ENCODE measurements at places on chromosomes 13 and 19.

- H3K36me3 ChIP-seq: no peaks in the 10 kb centered on the region
- DNase-seq: no peak
- H3K4me3 ChIP-seq: no peak overlapping the region
- H3K27me3 ChIP-seq: peaks cover 84% of the 10 kb centered on the region
Measured at GRCh38 chr19:47026889-47027288, 7.3 kb downstream of the NPAS1 start.

GRCh38 chr13:111472559-111473460 lies 152.4 kb downstream of the TEX29 start:
- H3K4me3 ChIP-seq: no peak overlapping the region
- no peaks in the 10 kb centered on the region for H3K36me3 ChIP-seq
- no peaks in the 10 kb centered on the region for H3K4me1 ChIP-seq
- H3K27me3 ChIP-seq: peaks cover 5% of the 10 kb centered on the region
- no peak for DNase-seq

- H3K27ac ChIP-seq: no peak overlapping the region
- no peaks in the 10 kb centered on the region for H3K4me1 ChIP-seq
- H3K36me3 ChIP-seq: no peaks in the 10 kb centered on the region
- DNase-seq: no peak
Measured at GRCh38 chr13:91459485-91459884, 61.1 kb downstream of the GPC5 start.

- no peak for DNase-seq
- no peaks in the 10 kb centered on the region for H3K27me3 ChIP-seq
- H3K4me1 ChIP-seq: no peaks in the 10 kb centered on the region
- no peak overlapping the region for H3K27ac ChIP-seq
Measured at GRCh38 chr13:89748716-89749115, 1598.8 kb upstream of the MIR17HG start.

DNA sequence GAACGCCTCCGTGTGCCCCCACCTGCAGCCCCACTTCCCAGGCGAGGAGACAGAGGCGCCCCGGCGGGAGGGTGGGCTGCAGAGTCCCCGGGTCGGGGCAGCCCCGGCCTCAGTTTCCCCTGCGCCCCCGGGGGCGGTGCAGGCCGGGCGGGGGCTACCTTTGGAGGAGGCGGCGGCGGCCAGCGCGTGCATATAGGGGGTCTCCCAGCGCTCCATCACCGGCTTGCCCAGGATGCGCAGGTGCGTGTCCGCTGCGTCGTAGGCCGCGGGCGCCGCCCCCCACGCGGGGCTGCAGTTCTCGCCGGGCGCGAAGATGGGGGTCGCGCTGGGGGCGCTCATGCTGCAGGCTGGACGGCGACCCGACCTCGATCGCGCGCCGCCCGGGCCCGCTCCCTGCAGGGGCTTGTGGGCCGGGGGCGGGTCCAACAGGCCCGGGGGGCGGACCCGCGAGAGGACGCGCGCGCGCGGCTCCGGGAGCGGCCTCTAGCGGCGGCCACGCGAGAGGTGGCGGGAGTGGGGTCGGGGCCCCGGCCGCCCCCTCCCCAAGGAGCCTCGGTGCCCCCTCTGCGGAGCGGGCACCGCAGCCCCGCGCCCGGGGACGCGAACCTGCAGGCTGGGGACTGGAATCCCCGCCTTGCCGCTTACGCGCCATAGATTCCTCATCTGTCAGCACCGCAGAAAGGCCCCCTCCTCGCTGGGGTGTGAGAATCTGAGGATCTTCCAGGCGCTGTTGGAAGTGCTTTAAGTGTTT lies at the start of gene GAMT:
Gene GAMT (minus strand): TSS at position 405 of the 751 bp plus-strand sequence. CDS start 66 bp downstream, at position 339.
- peaks cover 12% of the 10 kb centered on the region for H3K27me3 ChIP-seq
- H3K27ac ChIP-seq: no peak within 1 kb of the TSS
- H3K4me3 ChIP-seq: peak within 1 kb of the TSS; percentile 73
- peaks cover 10% of the 10 kb centered on the region for H3K4me1 ChIP-seq
- DNase-seq: peak; percentile 63

DNA sequence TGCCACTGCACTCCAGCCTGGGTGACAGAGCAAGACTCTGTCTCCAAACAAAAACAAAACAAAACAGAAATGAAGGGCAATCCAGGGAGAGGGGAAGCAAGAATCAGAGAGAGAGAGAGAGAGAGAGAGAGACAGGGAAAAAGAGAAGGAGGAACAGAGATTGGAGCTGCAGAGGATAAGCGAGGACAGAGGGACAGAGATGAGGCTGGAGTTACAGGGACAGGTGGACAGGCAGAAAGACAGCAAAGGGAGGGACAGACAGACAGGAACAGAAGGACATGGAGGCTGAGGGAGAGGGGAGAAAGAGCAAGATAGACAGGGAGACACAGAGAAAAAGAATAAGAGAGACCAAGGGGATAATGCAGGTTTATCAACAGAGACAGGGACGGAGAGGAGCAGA lies 1.3 kb upstream of the CRX start:
- H3K36me3 ChIP-seq: no peaks in the 10 kb centered on the region
- no peak overlapping the region for H3K27ac ChIP-seq
- H3K4me1 ChIP-seq: no peaks in the 10 kb centered on the region
- no peak overlapping the region for H3K4me3 ChIP-seq

DNA sequence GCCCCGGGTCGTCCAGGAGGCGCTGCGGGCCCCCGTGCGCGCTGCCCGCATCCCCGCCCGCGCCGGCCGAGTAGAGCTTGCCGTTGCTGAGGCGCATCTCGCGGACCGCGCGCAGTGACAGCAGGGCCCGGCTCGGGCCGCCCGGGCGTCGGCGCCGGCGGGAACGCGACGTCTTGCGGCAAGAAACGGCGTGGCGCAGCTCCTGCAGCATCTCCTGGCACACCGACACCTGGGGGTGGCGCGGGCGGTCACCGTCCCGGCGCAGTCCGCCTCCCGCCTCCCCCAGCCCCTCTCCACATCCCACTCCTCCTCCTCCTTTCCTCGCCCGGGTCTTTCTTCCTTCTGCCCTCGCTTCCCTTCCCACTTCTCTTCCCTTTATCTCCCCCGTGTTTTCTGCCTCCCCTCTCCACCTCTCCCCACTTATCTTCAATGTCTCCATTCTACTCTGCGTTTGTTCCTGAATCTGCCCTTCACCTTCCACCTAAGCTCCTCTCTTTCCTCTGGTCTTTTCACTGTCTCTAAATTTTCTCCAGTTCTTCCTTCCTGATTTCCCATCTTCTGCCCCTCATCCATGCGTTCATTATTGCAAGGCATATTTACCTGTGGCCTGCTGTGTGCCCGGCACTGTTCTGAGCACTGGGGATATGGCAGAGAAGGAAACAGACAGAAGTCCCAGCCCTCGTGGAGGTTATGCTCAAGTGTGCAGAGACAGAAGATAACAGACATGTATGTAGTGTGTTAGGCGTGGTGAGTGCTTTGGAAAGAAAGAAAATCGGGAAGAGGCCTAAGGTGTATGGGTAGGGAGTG lies 5.2 kb upstream of the ATP1A3 start:
- peaks cover 73% of the 10 kb centered on the region for H3K27me3 ChIP-seq
- peaks cover 12% of the 10 kb centered on the region for H3K4me1 ChIP-seq
- no peak overlapping the region for H3K27ac ChIP-seq
- no peaks in the 10 kb centered on the region for H3K36me3 ChIP-seq
- peak; percentile 22 for DNase-seq

GRCh38 chr19:54248016-54248601 lies 5.5 kb upstream of the LILRA6 start:
- peaks cover 14% of the 10 kb centered on the region for H3K27me3 ChIP-seq
- H3K4me1 ChIP-seq: peaks cover 9% of the 10 kb centered on the region
- no peaks in the 10 kb centered on the region for H3K36me3 ChIP-seq
- H3K27ac ChIP-seq: no peak overlapping the region
- peak; percentile 33 for DNase-seq

DNA sequence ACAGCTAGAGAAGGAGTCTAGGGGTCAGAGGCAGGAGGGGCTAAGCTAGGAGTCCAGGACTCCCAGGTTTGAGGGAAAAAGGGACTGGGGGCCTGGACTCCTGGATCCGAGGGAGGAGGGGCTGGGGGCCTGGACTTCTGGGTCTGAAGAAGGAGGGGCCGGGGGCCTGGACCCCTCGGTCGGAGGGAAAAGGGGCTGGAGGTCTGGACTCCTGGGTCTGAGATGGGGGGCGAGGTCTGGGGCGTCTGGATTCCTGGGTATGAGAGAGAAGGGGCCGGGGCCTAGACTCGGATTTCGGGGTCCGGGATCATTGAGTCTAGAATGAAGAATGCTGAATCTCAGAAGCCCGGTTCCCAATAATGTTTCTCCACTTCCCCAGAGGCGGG lies 18.5 kb downstream of the BRSK1 start:
- peaks cover 5% of the 10 kb centered on the region for H3K36me3 ChIP-seq
- H3K27ac ChIP-seq: peak overlapping the region; percentile 87
- DNase-seq: no peak
- peak overlapping the region; percentile 82 for H3K4me3 ChIP-seq
- no peaks in the 10 kb centered on the region for H3K27me3 ChIP-seq

DNA sequence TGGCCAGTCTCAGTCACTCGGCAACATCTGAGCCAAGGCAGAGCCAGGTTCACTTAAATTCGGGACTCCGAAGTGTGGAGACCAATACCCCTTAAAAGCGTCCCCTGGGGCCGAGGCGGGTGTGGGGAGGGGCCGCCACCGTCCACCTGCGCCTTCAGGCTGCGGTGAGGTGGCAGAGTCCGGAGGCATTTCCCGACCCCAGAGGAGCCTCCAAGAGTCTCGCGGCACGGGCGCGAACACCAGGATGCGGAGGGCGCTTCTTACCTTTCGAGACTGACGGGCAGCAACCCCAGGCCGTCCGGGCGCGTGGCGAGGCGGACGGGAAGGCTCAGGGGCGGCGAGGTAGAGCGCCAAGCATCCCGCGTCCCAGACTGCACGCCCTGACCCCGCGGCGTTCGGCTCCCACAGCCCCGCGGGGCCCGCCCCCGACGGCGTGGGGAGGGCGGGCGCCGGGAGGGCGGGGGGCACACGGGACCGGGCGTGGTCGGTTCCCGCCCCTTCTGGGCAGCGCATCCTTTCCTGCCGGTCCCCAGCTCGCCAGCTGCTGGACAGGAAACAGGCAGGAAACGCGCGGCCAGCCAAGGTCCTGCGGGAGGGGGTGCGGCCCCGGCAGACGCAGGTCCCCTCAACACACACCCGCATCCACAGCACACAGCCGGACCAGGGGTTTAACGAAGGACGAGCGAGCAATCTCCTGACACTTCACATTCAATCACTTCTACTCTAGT lies at the start of gene THSD1:
Gene THSD1 (minus strand): TSS at position 406 of the 728 bp plus-strand sequence. CDS start 3,572 bp downstream, outside the sequence.
- H3K27me3 ChIP-seq: peaks cover 20% of the 10 kb centered on the region
- no peaks in the 10 kb centered on the region for H3K36me3 ChIP-seq
- peaks cover 18% of the 10 kb centered on the region for H3K4me1 ChIP-seq

- peaks cover 16% of the 10 kb centered on the region for H3K4me1 ChIP-seq
- peaks cover 4% of the 10 kb centered on the region for H3K36me3 ChIP-seq
- no peaks in the 10 kb centered on the region for H3K27me3 ChIP-seq
Measured at GRCh38 chr19:15402411-15403150, 16.2 kb downstream of the AKAP8L start.

DNA sequence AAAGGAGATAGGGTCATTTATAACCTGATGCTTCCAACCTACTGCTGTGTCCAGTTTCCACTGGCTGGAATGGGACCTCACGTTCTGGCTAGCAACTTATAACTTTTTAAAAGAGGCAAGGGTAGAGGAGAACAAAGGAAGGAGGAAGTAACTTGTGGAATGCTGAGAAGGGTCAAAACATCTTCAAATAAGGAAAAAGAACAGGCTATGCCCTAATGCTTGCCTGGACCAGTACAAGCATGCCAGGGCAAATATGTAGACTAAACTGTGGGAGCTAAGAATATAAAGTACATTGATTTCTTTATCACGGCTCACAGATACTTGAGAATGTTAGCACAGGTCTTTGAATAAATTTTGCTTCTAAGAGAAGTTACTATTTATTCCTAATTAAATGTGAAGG lies 1.5 kb upstream of the ZNF561 start:
- no peaks in the 10 kb centered on the region for H3K27me3 ChIP-seq
- peaks cover 32% of the 10 kb centered on the region for H3K36me3 ChIP-seq
- H3K27ac ChIP-seq: no peak overlapping the region
- DNase-seq: no peak
- peaks cover 18% of the 10 kb centered on the region for H3K4me1 ChIP-seq

- no peak overlapping the region for H3K4me3 ChIP-seq
- H3K36me3 ChIP-seq: no peaks in the 10 kb centered on the region
- H3K27me3 ChIP-seq: no peaks in the 10 kb centered on the region
- DNase-seq: no peak
- no peaks in the 10 kb centered on the region for H3K4me1 ChIP-seq
Measured at GRCh38 chr13:82947191-82947621, 935.1 kb downstream of the SLITRK1 start.

DNA sequence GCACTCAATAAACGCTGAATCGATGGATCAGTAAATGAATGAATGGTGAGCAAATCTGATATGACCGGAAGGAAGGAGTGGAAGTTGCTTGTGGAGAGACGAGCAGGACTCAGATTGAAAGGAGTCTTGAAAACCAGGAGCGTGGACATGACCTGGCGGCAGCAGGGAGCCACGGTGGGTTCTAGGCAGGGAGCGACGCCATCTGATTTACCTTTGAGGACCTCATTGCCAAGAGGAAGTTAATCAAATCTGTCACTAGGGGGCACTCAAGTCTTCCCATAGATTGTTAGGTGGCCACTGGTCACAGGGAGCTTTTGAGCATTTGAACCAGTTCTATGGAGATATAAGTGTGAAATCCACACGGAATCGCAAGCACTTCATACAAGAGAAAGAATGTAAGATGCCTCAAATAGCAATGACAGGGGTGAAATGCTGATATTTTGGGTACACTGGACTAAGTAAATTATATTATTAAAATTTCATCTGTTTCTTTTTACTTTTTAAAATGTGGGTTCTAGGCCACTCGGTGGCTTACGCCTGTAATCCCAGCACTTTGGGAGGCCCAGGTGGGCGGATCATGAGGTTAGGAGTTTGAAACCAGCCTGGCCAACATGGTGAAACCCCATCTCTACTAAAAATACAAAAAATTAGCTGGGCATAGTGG lies 9.2 kb upstream of the FBN3 start:
- peak; percentile 22 for DNase-seq
- peaks cover 3% of the 10 kb centered on the region for H3K4me1 ChIP-seq
- peaks cover 29% of the 10 kb centered on the region for H3K27me3 ChIP-seq
- H3K27ac ChIP-seq: no peak overlapping the region
- no peaks in the 10 kb centered on the region for H3K36me3 ChIP-seq

GRCh38 chr19:1567116-1567847 lies 843 bp downstream of the MEX3D start:
- peak; percentile 17 for DNase-seq
- H3K4me1 ChIP-seq: no peaks in the 10 kb centered on the region
- H3K27me3 ChIP-seq: peaks cover 13% of the 10 kb centered on the region
- H3K27ac ChIP-seq: no peak overlapping the region
- peak overlapping the region; percentile 25 for H3K4me3 ChIP-seq

- H3K36me3 ChIP-seq: no peaks in the 10 kb centered on the region
- peaks cover 6% of the 10 kb centered on the region for H3K27me3 ChIP-seq
- no peaks in the 10 kb centered on the region for H3K4me1 ChIP-seq
- H3K27ac ChIP-seq: no peak overlapping the region
Measured at GRCh38 chr13:76472916-76473315, 413.3 kb downstream of the KCTD12 start.

GRCh38 chr13:57784633-57785032 lies 153.1 kb downstream of the PCDH17 start:
- no peaks in the 10 kb centered on the region for H3K4me1 ChIP-seq
- no peaks in the 10 kb centered on the region for H3K36me3 ChIP-seq
- no peaks in the 10 kb centered on the region for H3K27me3 ChIP-seq
- no peak overlapping the region for H3K4me3 ChIP-seq
- no peak overlapping the region for H3K27ac ChIP-seq

- H3K36me3 ChIP-seq: no peaks in the 10 kb centered on the region
- H3K4me3 ChIP-seq: no peak overlapping the region
- no peak for DNase-seq
Measured at GRCh38 chr19:1551068-1552040, 16.8 kb downstream of the MEX3D start.
